ENCODE measurements at places on chromosomes 6 and 20. TPM values are rescaled to one million over a fixed set of nuclear protein-coding genes. Genes with fewer than 3 reads are reported as not detected.

Gene DLL1
- total RNA-seq = 4.3 TPM

Gene TGM3
- total RNA-seq = not detected

Gene SPATS1
- not detected for total RNA-seq

Gene OR2H1
- total RNA-seq = not detected

Gene ATP6V1G2
- total RNA-seq = 2.1 TPM

- H3K27ac ChIP-seq = no peak overlapping the region
- H3K4me3 ChIP-seq = no peak overlapping the region
- peaks cover 17% of the 10 kb centered on the region for H3K36me3 ChIP-seq
- H3K27me3 ChIP-seq = no peaks in the 10 kb centered on the region
Observed at GRCh38 chr20:35518955-35519354, 10.5 kb downstream of the C20orf173 start.

Gene RIMS4
- total RNA-seq = not detected

DNA sequence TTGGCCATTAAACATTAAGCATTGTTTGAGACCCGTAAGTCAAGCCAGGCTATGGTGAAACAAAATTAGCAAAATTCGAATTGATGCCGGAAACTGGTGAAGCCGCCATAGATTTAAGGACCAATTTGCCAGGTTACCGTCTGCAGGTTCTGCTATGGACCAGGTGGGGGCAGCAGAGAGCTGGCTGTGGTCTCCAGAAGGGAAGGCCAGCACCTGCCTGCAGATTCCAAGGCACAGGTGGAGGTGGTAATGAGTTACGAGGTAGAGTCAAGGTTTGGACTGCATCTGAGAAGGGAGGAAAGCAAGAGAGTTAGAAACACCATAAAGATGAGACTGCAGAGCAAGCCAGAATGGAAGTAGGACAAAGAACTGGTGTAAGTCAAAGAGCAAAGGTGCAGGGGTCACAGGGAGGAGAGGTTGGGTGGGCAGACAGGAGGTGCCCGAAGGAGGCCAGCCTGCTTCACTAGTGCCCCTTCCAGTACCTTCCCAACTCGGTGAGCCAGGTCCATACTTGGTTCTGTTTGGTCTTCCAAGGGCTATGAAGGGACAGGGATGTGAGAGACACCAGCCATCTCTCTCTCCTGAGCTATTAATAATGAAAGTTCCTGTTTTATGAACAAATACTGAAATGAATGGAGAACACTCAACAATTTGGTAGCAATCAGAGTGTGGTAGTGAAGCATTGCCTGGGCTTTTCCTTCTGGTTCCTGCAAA, 131.6 kb upstream of the ESR1 start:
- no peak for DNase-seq
- H3K36me3 ChIP-seq = no peaks in the 10 kb centered on the region
- H3K27me3 ChIP-seq = no peaks in the 10 kb centered on the region
- no peaks in the 10 kb centered on the region for H3K4me1 ChIP-seq
- H3K27ac ChIP-seq = no peak overlapping the region

Gene ALDH8A1
- 3.0 TPM for total RNA-seq

Gene CCR6
- total RNA-seq = not detected

Gene PPP2R5D
- 49.1 TPM for total RNA-seq

GRCh38 chr6:56416247-56416646, 168.9 kb upstream of the COL21A1 start:
- no peak overlapping the region for H3K27ac ChIP-seq
- no peak overlapping the region for H3K4me3 ChIP-seq
- H3K36me3 ChIP-seq = no peaks in the 10 kb centered on the region
- no peaks in the 10 kb centered on the region for H3K4me1 ChIP-seq

DNA sequence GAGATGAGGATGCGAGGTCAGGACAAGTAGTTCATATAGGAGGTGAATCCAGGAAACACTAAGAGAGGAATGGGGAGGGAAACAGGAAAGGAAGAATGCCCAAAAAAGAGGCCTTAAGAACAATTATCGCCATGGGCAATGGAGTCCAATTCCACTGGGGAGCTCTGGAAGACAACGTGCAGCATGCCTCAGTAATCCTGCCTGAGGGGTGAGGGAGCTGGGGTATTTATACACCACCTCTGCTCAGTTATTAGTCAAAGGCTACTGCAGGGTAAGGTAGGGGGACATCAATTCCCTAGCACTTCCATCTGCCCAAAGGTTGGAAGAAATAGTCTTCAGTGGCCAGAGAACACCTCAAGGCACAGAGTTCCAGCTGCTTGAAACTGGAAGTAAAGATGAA, 96.4 kb downstream of the ZNF217 start:
- no peak overlapping the region for H3K4me3 ChIP-seq
- no peaks in the 10 kb centered on the region for H3K4me1 ChIP-seq
- H3K36me3 ChIP-seq = no peaks in the 10 kb centered on the region
- no peak overlapping the region for H3K27ac ChIP-seq

- H3K27me3 ChIP-seq = no peaks in the 10 kb centered on the region
- H3K4me3 ChIP-seq = no peak overlapping the region
- no peaks in the 10 kb centered on the region for H3K36me3 ChIP-seq
- DNase-seq = no peak
Observed at GRCh38 chr6:4434655-4435054, 299.3 kb upstream of the ECI2 start.

- DNase-seq = no peak
- no peaks in the 10 kb centered on the region for H3K36me3 ChIP-seq
Observed at GRCh38 chr6:17066610-17067009, 35.2 kb upstream of the STMND1 start.

Gene RRBP1
- 88.3 TPM for total RNA-seq

- peaks cover 19% of the 10 kb centered on the region for H3K4me1 ChIP-seq
- no peak overlapping the region for H3K4me3 ChIP-seq
- H3K27ac ChIP-seq = peak overlapping the region; percentile 74
- no peaks in the 10 kb centered on the region for H3K27me3 ChIP-seq
- DNase-seq = no peak
Observed at GRCh38 chr20:5715071-5715841, 34.9 kb upstream of the SHLD1 start.

DNA sequence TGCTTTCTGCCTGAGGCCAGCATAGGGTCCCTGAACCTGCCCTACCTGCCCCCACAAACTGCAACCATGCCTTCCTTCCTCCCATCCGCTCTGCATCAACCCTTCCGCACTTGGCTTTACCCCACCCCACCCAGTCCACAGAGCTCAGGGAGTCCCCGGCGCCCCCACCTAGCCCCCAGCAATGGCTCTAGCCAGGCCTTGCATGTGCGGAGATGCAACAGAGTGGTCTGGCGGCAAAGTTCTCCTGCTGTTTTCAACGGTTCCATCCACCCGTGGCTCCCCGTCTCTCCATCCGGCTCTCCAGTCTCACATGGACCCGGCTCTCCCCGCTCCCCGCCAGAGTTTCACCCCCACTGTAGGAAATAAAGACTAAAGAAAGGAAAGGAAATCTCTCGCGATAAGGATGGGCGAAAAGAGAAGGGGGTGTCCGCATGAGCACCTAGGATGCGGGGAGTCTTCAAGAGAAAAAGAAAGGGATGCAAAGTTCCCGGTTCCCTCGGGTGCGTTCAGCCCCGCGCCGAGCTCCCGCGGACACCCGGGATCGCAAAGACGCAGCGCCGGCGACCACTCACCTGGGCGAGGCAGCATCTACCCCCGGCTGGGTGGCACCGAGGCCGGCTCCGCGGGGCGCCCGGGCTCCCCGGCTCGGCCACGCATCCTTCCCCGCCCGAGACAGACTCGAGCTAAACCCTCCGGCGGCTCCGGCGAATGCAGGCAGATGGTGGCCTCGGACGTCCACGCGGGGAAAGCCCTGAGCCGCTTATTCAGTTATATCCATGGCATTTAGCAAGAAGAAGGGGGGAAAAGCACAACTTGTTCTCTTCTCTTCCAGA, 579 bp downstream of the LRFN2 start:
- no peak overlapping the region for H3K27ac ChIP-seq
- H3K4me1 ChIP-seq = peaks cover 45% of the 10 kb centered on the region
- no peak for DNase-seq
- H3K4me3 ChIP-seq = peak overlapping the region; percentile 47
- no peaks in the 10 kb centered on the region for H3K36me3 ChIP-seq

DNA sequence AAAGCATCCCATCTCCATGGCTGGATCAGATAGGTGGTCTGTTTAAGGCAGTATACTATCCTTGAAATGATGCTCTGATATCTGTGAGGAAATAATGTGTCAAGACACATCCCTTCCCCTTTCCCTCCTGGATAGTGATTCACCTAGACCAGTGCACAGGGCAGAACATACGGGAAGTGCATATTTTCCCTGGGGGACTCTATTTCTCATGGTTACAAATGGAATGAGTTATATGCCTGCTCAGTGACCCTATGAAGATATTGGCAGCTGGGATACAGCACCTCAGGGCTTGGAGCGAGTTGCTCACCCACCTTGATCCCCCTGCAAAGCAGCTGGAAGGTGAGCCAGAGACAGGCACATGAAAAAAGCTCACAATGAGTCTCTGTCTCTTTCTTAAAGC, 67.5 kb upstream of the PRL start:
- H3K36me3 ChIP-seq = no peaks in the 10 kb centered on the region
- no peaks in the 10 kb centered on the region for H3K27me3 ChIP-seq
- no peaks in the 10 kb centered on the region for H3K4me1 ChIP-seq
- H3K4me3 ChIP-seq = no peak overlapping the region
- H3K27ac ChIP-seq = no peak overlapping the region
- DNase-seq = no peak

GRCh38 chr6:44800784-44801592, 413.5 kb downstream of the CDC5L start:
- DNase-seq = no peak
- no peaks in the 10 kb centered on the region for H3K36me3 ChIP-seq
- no peak overlapping the region for H3K4me3 ChIP-seq
- no peaks in the 10 kb centered on the region for H3K4me1 ChIP-seq

GRCh38 chr20:46835418-46835817, 59.2 kb upstream of the EYA2 start:
- DNase-seq = no peak
- H3K27me3 ChIP-seq = no peaks in the 10 kb centered on the region
- no peak overlapping the region for H3K27ac ChIP-seq
- H3K36me3 ChIP-seq = no peaks in the 10 kb centered on the region
- no peak overlapping the region for H3K4me3 ChIP-seq

DNA sequence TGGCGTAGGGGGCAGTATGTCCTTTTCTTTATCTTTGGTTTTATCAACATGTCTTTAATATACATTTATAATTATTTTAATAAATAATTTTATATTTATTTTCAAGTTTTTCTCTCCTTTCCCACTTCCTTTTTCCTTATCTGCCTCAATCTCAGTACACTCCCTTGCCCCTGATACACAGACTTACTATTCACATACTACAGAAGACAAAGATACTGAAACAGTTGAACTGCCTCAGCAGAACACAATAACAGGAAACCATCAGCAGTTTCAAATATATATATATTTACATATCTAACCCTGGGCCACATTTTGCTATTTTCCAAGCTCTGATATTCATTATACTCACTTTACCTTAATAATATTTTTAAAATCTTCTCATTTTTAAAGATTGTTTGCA, 19.8 kb downstream of the IBTK start:
- no peak overlapping the region for H3K27ac ChIP-seq
- no peak overlapping the region for H3K4me3 ChIP-seq
- no peaks in the 10 kb centered on the region for H3K27me3 ChIP-seq
- H3K36me3 ChIP-seq = peaks cover 54% of the 10 kb centered on the region
- DNase-seq = no peak
- H3K4me1 ChIP-seq = no peaks in the 10 kb centered on the region

- H3K36me3 ChIP-seq = no peaks in the 10 kb centered on the region
- no peaks in the 10 kb centered on the region for H3K4me1 ChIP-seq
- no peak for DNase-seq
Observed at GRCh38 chr6:8914700-8915099, 479.4 kb upstream of the SLC35B3 start.

Gene GPLD1
- 1.3 TPM for total RNA-seq

Data from natural killer cell (primary cell).